ENCODE measurements at places on chromosomes 3 and 15.

DNA sequence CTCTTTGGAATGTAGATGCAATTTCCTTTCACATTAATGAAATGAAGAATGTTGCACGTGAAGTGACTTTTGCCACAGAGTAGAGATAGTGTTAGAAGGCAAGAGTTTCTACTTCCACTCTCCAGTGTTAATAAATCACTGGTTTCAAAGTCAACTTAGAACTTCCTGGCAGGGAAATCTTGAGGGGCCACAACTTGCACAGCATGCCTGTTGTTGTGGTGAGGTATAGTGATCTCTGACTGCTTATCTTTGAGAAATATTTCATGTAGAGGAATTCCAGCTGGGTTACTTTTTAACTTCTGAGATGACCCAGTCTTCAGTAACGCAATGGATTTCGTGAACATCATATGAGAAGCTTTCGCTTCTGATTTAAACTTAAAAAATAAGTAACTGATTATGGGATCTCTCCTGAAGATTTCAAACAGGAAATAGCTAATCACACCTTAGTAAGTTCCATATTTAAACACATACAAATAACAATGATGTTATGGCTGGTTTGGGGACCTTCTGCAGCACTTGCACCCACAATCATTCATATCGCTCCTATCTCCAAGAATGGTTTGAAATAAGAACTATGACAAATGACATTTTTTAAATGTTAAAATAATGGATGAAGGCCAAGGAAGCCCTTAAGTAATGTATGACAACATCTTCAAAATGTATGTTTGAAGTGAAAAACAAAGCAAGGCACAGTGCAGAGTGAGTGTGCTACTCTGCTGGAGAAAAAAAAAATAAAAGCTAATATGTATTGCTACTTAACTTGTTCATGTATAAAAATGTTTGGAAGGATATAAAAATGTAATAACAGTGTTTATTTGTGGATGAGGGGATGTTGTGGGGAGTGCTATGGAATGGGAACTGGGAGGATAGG lies 726.5 kb upstream of the NECTIN3 start:
- no peak overlapping the region for H3K4me3 ChIP-seq
- H3K4me1 ChIP-seq, result no peaks in the 10 kb centered on the region
- no peaks in the 10 kb centered on the region for H3K27me3 ChIP-seq
- H3K27ac ChIP-seq, result no peak overlapping the region

DNA sequence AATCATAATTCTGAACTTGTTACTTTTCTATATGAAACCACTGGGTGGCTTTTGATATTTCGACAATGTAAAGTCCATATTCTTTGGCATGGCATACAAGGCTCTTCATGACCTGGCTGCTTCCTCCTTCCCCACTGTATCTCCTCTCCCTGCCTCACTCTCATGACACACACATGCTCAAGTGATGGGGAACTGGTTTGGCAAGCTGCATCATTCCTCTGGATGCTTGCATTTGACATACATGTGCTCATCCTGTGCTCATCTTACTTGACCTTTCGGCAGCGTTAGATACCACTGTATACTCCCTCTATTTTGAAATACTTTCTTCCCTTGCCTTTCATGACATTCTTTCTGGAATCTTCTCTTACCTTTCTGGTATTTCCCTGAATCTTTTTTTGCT lies 51.8 kb upstream of the ZDHHC23 start:
- no peaks in the 10 kb centered on the region for H3K27me3 ChIP-seq
- H3K36me3 ChIP-seq, result no peaks in the 10 kb centered on the region
- no peak for DNase-seq
- no peak overlapping the region for H3K27ac ChIP-seq
- H3K4me1 ChIP-seq, result no peaks in the 10 kb centered on the region

DNA sequence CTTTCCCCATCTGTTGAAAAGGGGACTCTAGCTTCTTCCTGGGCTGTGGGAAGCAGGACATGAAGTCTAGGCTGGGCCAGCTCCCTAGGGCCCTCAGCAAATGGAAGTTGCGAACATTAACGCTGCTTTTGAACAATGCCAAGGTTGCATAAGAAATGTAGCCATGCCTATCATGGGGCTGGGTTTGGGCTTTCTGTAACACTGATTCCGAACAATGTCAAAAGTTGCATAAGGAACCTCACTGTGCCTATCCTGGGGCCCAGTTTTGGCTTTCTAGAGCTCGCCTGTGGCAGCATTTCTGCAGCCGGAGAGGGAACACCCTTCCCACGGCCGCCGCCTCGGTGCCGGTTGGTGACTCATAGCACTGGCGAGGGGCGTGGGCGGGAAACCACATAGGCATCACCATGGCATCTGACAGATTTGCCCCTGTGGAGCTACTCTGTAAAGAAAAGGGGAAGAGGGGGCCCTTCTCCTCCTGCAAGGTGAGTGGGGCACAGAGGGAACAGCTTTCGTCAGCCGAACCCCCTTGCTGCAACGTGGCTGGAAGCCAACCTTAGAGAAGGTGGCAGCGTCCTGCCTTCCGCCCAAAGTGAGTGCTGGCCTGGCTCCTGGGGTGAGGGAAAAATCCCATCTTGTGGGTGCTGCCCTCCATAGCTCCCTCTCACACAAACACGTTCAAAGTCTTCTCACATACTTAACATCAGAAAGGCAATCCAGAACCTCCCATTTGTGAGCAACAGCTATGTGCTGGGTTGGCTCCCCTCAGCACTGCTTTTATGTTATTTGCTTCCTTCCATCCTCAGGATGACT lies 46.6 kb upstream of the ATP2B2 start:
- H3K4me3 ChIP-seq, result no peak overlapping the region
- no peaks in the 10 kb centered on the region for H3K36me3 ChIP-seq
- peak; percentile 72 for DNase-seq
- H3K4me1 ChIP-seq, result peaks cover 7% of the 10 kb centered on the region
- H3K27ac ChIP-seq, result no peak overlapping the region

GRCh38 chr3:67335813-67336212 lies 318.6 kb downstream of the SUCLG2 start:
- H3K36me3 ChIP-seq, result no peaks in the 10 kb centered on the region
- H3K27ac ChIP-seq, result no peak overlapping the region
- no peaks in the 10 kb centered on the region for H3K4me1 ChIP-seq
- no peaks in the 10 kb centered on the region for H3K27me3 ChIP-seq

DNA sequence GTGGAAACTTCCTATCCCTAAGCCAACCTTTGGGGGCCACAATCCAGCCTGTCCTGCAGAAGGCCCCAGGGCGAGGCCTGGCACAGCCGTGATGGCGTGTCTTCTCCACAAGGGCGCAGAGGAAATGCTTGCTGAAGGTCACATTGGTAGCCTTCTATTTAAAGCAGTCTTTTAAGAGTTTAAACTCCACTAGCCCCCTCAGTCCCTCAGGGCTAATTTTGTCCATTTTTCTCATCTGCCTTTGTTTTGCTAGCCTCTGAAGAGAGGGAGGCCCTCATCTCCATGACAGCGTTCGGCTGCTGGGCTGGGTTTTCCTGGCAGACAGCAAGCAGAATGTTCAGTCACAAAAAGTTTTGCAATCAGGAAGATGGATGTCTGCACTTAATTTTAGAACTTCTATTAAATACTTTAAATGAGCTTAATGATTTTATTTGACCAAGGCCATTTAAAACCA lies 40.8 kb downstream of the RARB start:
- no peak overlapping the region for H3K27ac ChIP-seq
- H3K4me1 ChIP-seq, result peaks cover 36% of the 10 kb centered on the region
- DNase-seq, result no peak
- no peaks in the 10 kb centered on the region for H3K27me3 ChIP-seq

DNA sequence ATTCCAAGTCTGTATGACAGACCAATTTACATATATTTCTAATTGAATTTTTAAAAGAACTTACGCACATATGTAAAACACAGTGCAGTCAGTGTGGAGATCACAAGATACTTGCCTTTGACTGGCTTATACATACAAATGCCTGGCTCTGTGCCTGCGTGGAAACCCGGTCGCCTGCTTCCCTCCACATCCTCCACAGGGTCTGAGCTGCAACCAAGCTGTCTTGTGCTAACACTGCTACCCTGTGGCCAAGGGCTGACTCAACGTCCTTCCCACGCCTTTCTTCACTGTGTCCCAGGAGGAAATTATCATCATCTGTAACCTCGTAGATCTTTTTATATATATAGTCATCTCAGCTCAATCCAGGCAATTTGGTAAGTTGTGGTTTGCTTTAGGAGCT lies 117.0 kb downstream of the WNT7A start:
- no peaks in the 10 kb centered on the region for H3K36me3 ChIP-seq
- H3K27ac ChIP-seq, result no peak overlapping the region
- no peaks in the 10 kb centered on the region for H3K4me1 ChIP-seq
- DNase-seq, result no peak
- no peak overlapping the region for H3K4me3 ChIP-seq
- H3K27me3 ChIP-seq, result no peaks in the 10 kb centered on the region

DNA sequence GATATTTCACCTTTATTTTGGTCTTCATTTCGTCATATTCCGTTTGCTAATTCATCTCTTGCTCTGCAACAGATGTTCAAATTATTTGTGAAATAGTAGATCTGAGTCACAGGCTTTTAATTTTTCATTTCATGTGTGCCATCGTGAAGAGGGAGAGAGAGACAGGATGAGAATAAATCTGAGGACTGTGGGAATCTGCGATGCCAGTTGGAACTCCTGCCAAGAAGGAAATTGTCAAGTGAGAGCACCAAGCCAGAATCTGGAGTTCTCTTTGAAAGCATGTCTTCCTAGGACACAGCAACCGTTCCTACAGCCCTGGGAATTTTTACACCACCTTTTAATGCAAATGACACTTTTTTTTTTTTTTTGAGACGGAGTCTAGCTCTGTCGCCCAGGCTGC lies 48.8 kb downstream of the NSMCE3 start:
- peaks cover 2% of the 10 kb centered on the region for H3K27me3 ChIP-seq
- H3K4me1 ChIP-seq, result no peaks in the 10 kb centered on the region
- no peak overlapping the region for H3K27ac ChIP-seq
- DNase-seq, result peak; percentile 4
- H3K36me3 ChIP-seq, result no peaks in the 10 kb centered on the region

- no peaks in the 10 kb centered on the region for H3K4me1 ChIP-seq
- H3K4me3 ChIP-seq, result no peak overlapping the region
- H3K27me3 ChIP-seq, result no peaks in the 10 kb centered on the region
- no peak overlapping the region for H3K27ac ChIP-seq
- no peaks in the 10 kb centered on the region for H3K36me3 ChIP-seq
These were observed 434.2 kb upstream of the CNTN3 start for GRCh38 chr3:75048650-75049049.

DNA sequence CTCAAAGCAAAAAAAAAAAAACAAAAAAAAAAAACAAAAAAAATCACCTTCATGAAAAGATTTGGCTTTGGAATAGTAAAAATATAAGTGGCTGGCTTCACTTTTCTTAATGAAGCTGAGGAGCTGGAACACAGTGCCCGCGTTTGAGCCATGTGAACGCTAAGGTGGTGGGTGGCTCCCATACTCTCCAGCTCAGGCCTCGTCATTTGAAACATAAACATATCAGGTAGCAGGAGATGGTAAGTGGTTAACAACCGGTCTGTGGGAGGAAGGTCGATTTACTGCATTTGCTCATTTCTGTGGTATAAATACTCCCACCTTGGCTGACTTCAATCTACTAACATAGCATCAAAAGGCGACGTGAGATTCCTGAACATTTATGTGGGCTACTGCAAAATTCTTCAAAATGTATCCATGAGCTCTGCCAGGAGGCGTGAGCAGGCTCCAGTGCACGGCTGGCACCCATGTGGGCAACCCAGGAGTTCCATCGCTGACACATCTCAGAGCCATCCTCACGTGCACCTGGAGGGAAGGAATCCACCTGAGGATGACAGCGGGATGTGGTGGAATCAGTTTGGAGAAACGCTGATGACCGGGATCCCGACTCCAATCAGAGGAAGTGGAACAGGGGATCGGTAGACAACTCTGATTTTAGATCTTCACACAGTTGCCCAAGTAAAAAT lies 157.6 kb downstream of the ATP10A start:
- no peak overlapping the region for H3K4me3 ChIP-seq
- H3K27ac ChIP-seq, result no peak overlapping the region
- H3K27me3 ChIP-seq, result no peaks in the 10 kb centered on the region
- H3K4me1 ChIP-seq, result no peaks in the 10 kb centered on the region
- H3K36me3 ChIP-seq, result no peaks in the 10 kb centered on the region

- H3K36me3 ChIP-seq, result no peaks in the 10 kb centered on the region
- DNase-seq, result no peak
- H3K27ac ChIP-seq, result no peak overlapping the region
- H3K27me3 ChIP-seq, result no peaks in the 10 kb centered on the region
- H3K4me3 ChIP-seq, result no peak overlapping the region
- H3K4me1 ChIP-seq, result no peaks in the 10 kb centered on the region
These were observed 24.7 kb downstream of the ILDR1 start for GRCh38 chr3:121997372-121997771.

GRCh38 chr3:157464321-157464720 lies 27.7 kb downstream of the PTX3 start:
- no peak overlapping the region for H3K4me3 ChIP-seq
- DNase-seq, result no peak
- peaks cover 9% of the 10 kb centered on the region for H3K27me3 ChIP-seq
- H3K27ac ChIP-seq, result no peak overlapping the region

- H3K4me1 ChIP-seq, result peaks cover 9% of the 10 kb centered on the region
- no peak overlapping the region for H3K4me3 ChIP-seq
- H3K27ac ChIP-seq, result no peak overlapping the region
- H3K36me3 ChIP-seq, result no peaks in the 10 kb centered on the region
- H3K27me3 ChIP-seq, result no peaks in the 10 kb centered on the region
These were observed 12.3 kb upstream of the MB21D2 start for GRCh38 chr3:192929755-192930547.

GRCh38 chr3:65246561-65246960 lies 558.8 kb upstream of the ADAMTS9 start:
- no peak overlapping the region for H3K4me3 ChIP-seq
- DNase-seq, result no peak
- H3K27me3 ChIP-seq, result no peaks in the 10 kb centered on the region
- H3K27ac ChIP-seq, result no peak overlapping the region
- H3K4me1 ChIP-seq, result no peaks in the 10 kb centered on the region

DNA sequence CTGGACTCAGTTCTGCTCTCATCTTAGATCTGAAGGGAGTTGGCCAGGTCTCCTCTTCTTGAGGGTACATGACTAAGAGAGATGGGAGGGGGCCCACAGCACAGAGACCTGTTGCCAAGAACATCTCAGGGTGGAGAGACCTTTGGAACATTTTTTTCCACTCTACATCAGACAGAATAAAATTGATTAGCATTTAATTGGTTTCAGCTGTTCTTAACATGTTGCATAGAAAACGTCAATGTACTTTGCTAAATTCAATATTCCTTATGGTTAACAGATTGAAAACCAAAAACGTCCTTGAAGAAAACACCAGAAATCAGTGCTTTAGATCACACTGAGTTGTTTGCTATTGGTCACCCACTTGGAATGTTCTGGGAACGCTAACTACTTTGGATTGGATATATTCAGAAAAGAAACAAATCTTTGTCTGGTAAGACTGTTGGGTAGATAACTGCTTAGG lies 36.4 kb upstream of the FSTL1 start:
- no peaks in the 10 kb centered on the region for H3K4me1 ChIP-seq
- DNase-seq, result no peak
- H3K27ac ChIP-seq, result no peak overlapping the region
- H3K36me3 ChIP-seq, result no peaks in the 10 kb centered on the region
- H3K27me3 ChIP-seq, result peaks cover 23% of the 10 kb centered on the region
- no peak overlapping the region for H3K4me3 ChIP-seq

DNA sequence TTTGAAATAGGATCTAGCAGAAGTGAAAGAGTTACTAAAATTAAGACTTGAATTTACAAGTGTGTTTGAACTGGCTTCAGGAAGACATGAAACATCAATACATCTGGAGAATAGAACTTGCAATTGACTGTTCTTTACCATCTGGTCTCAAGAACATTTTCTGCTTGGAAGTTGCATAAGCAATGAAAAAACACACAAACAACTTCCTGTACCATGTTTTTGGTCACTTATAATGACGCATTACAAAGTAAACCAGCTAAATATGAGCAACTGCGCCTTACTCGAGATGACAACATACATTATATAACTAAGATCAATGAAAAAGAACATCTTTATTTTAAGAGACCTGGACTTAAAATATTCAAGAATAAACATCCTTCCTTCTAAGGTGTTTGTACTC lies 112.5 kb downstream of the TIGIT start:
- H3K27me3 ChIP-seq, result no peaks in the 10 kb centered on the region
- H3K4me1 ChIP-seq, result peaks cover 42% of the 10 kb centered on the region
- H3K36me3 ChIP-seq, result no peaks in the 10 kb centered on the region
- H3K27ac ChIP-seq, result no peak overlapping the region

Measured in A673 (cell line).